ENCODE measurements at places on chromosomes 12 and 14. TPM values are rescaled to one million over a fixed set of nuclear protein-coding genes. Genes with fewer than 3 reads are reported as not detected.

- no peak for DNase-seq
These were observed 44.6 kb downstream of the MAX start for GRCh38 chr14:65057695-65058094.

DNA sequence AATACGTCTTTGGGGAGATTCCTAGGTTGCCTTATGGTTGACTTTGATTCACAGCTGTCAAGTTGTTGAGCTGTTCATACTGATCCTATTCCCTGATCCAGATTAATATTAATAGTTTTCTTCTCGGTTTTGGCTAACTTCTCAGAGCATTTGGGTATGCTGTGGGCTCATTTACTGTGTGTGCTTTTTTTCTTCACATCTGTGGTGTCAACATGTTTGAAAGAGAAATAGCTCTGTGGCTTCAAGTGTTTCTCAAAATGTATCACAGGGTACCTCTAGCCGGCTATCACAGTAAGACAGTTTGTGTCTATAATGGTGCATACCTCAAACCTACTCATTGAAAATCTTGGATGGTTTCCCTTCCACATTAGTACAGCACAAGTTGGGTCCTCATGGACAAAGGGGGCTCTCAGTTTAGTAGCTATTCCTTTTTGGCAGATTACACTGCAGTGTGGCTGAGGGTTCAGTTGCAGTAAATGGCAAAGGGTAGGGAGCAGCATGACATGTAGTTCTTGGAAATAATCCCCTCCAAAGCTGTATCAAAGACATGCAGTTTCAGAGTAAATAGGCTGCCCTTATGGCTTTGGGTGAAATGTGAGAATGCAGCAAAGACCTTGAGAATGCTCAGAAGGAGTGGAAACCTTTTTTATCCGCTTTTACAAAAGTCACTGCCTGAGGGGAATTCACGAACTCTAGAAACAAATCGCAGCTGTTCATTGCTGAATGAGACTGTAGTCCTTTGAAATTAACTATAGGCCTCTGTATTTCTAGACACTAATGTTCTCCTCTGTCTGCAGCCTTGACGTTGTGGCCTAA, 102.4 kb upstream of the ATF1 start:
- DNase-seq: no peak

DNA sequence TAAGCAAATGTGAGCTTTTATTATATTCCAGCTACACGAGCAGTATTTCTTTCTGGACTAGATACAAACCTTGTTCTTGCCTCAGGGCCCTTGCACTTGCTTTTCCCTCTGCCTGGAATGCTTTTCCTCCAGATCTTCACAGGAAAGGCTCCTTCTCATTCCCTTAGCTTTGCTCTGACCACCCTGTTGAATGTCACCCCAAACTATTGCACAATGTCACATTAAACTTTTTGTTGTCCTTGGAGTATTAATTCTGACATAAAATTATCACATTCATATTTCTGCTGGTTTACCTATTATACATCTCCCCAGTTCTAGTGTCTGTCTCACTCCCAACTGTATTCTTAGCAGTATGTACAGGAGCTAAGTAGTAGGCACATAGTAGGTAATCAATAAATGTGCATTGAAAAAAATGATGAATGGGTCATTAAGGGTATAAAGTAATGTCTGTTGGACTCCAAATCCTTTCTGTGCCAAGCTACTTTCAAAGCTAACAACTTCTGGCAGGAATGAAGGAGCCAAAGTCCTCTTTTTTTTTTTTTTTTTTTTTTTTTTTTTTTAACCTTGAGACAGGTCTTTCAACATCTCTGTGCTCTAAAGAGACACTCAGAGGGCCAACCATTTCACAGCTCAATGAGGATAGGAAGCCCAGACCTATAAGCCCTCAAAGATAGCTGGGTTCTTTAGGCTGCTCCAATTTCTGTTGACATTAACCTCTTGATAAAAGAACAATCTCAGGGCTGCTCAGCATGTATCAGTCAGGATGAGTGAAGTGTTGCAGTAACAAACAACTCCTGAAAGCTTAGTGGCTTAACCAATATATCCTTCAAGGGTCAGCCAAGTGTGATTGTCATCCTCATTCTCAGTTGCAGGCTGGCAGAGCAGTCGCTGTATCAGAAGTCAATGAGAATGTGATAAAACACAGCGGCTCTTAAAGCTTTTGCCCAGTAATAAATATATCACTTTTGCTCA, 424.4 kb upstream of the TBX3 start:
- no peak for DNase-seq

GRCh38 chr12:105764216-105764835, 374.4 kb downstream of the NUAK1 start:
- DNase-seq: no peak

GRCh38 chr14:88612981-88613380, 50.1 kb downstream of the ZC3H14 start:
- DNase-seq: no peak

GRCh38 chr14:91357272-91358024, 60.2 kb downstream of the CCDC88C start:
- DNase-seq: no peak

DNA sequence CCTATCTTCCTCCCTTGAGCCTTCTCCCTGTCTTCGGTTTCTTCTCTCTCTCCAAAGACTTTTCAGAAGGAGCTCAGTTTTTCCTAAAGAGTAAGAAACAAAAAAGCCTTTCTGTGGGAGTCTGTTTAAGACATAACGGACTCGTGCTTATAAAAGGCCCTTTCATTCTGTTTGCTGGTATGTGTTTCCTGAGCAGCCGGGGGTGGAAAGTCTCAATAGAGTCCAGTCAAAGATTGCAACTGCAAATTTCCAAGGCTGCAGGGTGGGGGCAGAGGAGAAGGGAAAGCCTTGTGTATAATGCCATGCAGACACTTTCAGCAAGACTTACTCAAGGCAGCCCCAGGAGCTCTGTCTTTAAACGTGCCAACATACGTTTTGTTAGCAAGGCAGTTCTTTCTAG, 62.2 kb downstream of the GNG2 start:
- no peak for DNase-seq

- no peak for DNase-seq
These were observed 132.7 kb downstream of the SLC41A2 start for GRCh38 chr12:104825408-104825807.

DNA sequence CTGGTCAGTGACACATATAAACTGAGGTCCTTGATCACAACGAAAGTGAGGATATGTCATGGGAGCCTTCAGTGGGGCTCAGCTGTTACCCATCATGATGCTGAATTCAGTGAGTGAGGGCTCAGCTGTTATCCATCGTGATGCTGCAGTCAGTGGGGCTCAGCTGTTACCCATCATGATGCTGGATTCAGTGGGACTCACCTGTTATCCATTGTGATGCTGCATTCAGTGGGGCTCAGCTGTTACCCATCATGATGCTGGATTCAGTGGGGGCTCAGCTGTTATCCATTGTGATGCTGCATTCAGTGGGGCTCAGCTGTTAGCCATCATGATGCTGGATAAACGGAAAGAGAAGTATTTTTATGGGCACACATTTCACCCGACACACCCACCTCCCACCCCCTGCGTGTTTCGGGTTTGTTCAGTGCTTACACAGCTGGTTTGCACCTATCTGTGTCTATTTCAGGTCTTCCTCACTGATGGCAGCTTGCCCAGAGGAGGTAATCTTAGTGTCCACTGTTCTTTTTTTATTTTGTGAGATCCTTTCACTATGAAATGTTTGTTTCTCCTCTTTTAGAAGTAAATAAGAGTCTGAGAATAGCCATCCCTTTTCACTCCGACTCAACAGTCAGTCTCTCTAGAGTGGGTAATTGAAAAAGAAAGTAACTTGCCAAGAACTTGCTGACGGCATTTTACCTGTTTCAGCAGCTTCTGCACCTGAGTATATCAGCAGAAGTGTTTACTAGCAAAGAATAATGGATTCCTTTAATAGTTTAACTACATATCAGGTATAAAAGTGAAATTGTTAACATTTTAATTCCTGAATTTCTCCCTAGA, 183.0 kb downstream of the ERC1 start:
- DNase-seq: no peak

DNA sequence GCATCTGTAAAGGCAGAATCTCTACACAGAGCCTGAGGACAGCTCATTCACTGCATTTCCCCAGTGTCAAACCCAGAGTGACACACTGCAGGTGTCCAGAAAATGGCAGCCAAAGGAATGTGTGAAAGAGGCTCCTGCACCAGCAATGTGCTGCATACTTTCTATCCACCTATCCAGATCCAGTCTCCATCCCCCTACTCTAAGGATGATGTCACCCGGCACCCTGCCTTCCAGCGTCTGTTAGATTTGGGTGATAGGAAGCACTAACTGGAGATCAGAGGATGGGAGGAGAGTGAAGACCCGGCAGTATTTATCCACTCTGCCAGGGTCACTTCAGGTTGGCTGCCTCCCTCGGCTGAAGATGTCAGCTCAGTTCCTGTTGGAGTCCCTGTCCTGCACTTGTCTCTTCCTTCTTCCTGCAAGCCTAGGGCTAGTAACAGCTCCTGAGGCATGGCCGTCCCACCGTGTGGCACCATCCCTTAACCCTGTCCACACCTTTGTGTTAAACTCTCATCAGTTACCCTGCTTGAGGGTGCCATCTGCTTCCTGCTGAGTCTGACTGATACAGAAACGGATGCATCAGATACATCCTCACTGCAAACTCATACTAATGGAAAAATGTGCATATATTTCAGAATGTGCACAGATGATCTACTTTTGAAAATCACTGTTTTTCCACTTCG, 13.0 kb upstream of the GPR68 start:
- no peak for DNase-seq

- DNase-seq: no peak
These were observed 21.4 kb upstream of the CKAP4 start for GRCh38 chr12:106269150-106269771.

GRCh38 chr12:53300187-53300586, 692 bp downstream of the MYG1 start:
- DNase-seq: no peak

GRCh38 chr12:48446161-48446776, 26.1 kb upstream of the ANP32D start:
- no peak for DNase-seq

DNA sequence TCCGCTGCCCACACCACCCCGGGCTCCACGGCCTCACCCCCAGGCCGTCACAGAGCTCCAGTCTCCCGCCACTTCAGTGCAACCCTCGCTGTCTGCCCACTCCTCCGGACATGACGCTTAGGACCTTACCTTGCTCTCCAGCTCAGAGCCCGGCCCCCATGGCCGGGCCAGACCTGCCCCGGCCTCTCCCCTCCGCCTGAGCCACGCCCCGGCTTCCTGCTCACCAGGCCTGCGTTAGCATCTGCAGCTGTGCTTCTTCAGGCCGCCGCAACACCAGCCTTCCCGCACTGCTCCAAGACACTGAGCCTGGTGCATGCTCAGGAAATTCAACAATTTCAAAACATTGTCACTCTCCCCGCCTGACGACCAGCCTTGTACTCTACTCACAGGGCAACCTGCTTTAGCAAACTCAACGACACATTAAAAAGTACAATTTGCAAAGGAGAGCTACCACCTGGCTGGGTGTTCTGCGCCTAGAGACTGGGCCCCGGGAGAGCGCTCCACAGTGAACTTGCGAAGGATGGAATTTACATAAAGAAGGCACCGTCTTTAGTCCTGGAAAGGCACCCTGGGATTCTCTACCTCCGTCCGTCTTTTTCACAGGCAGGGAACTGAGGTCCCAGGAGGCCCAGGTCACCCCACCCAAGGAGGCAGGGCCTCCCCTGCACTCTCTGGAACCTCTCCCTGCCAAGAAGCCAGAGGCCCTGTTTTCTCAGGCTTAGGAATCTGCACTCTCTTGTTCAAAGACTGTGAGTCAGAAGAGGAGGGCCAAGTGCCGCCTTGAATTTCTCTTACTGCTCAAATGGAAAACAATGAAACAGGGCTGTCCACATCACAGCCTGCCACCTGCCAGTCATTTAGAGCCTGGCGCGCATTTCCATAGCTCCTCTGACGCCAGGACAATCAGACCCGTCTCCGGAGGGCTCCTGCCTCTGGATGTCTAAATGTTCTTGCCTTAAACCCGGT, 51.3 kb downstream of the STX2 start:
- no peak for DNase-seq

DNA sequence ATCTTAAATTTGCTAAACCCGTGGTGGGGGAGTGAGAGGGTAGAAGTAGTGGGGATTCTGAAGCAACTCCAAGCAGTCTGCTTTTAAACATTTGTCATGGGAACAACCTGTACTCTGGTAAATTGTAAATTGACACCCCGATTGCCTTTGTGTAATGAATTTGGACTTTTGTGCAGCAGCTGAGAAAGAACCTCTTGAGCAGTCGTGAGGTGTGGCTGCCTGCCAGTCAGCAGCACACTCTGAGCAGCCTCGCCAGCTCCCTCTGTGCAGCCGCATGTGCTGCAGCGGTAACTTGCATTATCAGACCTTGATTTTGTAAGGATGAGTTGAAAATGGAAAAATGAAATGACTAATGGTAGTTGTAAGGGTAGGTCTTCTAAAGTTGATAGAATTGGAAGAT, 74.3 kb downstream of the SUSD6 start:
- no peak for DNase-seq

DNA sequence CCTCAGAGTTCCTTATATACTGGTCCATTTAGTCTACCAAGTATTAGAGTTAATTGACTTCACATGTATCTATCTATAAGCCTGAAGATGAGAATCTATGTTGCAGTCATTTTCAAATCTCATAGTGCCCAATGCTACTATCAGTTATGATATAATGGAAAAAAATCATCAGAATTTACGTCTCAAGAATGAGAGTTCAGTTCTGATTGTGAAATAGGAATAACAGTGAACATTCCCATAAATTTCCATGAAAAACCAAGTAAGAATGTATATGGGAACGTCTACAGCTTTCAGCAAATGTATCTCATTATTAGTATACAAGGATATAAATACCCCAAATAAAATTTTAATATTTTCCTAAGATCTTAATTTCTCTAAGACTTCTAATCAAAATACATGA, 77.2 kb downstream of the PPP1R12A start:
- DNase-seq: no peak

DNA sequence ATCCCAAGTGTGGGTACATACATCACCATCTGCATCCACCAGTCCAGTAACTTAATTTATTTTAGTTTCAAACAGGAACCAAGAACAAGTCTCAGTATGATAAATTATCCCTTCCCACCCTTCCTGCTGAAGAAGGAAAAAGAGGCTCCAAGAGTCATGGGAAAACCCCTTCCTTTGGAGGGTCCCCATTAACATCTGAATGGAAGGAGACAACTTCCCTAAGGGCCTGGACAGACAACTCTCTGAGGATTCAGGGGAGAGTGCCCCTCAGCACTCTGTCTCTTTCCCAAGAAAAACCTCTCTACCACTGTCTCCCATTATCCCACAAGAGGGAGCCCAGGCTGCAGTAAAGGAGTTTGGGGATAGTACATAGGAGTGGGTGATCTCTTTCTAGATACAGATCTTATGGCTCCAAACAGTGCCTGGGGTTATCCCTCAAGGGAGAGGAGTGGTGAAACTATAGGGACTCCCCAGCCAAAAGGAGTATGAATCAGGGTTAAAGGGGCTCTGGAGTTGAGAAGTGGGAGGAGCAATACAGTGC, 6.2 kb downstream of the WNT10B start:
- DNase-seq: no peak

- no peak for DNase-seq
These were observed 81.4 kb downstream of the KIF26A start for GRCh38 chr14:104219731-104220214.

Gene CD4
- 165 TPM for total RNA-seq

Gene TRIM9
- total RNA-seq: 3.1 TPM

Gene SLC5A8
- total RNA-seq: not detected

Gene SDR9C7
- not detected for total RNA-seq

Gene ANKRD52
- 26.4 TPM for total RNA-seq

Gene B4GALNT1
- total RNA-seq: 3.2 TPM

Gene LBHD2
- not detected for total RNA-seq

Gene CELA1
- not detected for total RNA-seq
